ENCODE measurements at places on chromosomes 1 and 21.

GRCh38 chr1:61081686-61082310 lies 563 bp upstream of the NFIA start:
- no peak for DNase-seq

GRCh38 chr1:156705918-156706656 lies 704 bp upstream of the CRABP2 start:
- peak; percentile 49 for DNase-seq

DNA sequence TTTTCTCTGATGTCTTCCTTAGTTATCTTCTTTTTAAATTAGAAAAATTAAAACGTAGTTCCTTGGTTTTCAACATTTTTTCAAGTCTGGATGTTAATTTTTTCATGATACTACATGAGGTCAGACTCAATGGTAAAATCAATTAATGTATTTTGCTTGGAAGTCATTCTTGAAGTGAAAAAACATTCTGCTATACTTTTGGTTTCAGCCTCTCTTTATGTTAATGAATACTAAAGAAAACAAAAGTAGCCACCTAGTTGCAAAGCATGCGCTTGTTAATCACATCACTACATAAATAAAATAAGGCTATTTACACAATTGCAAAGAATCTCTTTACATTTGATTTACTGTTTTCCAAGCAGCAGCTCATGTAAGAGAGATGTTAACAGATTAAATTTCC lies 170.4 kb downstream of the LIPI start:
- DNase-seq, result no peak

- DNase-seq, result no peak
These were observed 33.3 kb downstream of the MAEL start for GRCh38 chr1:167022384-167022783.

DNA sequence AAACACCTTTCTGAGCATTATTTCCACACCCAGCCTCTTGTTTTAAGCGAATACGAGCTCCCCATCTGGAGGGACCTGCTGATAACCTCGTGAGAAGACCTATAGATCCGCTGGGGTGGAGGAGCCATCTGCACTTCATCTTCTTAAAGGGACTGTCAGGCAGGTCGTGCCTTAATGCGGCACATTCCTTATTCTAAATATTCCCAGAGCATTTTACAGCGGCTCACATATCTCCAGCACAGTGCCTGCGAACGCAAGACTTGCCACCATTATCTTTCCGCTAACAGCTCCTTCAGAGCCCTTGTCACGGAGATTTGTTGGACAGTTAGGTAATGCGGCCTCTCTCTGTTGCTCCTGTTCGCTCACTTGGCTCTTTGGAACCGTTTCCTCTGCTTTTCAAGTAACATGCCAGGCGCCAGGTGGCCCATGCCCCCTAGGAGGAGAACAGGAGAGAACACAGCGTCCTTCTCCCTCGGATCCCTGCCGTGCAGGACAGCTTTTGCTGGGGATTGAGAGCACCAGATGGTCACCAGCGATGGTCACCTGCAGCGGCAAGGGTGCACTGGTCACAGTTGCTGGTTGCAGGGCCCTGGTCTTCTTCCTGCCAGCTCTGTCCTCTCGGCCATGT lies 162.4 kb downstream of the PGBD5 start:
- DNase-seq, result no peak

GRCh38 chr21:46674430-46675007 lies 39.0 kb downstream of the PRMT2 start:
- DNase-seq, result no peak

DNA sequence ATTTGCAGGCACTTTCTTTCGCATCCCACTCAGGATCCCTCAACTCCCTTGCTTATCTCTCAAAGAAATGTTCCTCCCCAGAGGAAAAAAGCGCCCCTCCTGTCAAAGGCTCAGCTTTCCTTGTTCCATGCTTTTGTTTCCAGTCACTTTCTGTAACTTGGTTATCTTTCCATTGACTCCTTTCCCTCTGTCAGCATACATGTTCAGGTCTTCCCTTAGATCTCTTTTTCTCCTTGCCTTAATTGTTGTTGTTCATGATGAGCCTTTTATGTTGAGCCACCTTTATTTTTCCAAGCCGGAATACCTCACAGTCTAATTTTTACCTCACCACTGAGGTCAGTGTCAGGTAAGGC lies 46.5 kb upstream of the PODN start:
- DNase-seq, result no peak

GRCh38 chr1:197356723-197357533 lies 88.9 kb downstream of the CRB1 start:
- DNase-seq, result no peak

DNA sequence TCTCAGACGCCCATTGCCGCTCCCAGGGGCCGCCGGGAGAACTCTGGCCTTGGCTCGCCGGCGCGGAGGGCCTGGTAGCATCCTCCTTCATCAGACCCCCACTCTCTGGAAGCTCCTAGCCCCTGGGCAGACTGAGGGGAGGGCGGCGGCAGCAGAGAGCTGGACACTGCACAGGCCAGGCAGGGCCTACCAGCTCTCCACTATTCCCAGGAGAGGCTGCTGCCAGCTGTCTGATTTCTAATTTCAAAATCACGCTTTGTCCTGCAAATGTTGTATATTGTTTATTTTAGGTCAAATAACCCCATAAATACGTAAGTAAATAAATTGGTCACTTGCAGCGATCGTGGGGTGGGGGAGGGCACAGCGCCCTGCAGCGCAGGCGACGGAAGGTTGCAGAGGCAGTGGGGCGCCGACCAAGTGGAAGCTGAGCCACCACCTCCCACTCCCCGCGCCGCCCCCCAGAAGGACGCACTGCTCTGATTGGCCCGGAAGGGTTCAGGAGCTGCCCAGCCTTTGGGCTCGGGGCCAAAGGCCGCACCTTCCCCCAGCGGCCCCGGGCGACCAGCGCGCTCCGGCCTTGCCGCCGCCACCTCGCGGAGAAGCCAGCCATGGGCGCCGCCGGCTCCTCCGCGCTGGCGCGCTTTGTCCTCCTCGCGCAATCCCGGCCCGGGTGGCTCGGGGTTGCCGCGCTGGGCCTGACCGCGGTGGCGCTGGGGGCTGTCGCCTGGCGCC lies at the start of gene MTARC1:
TSS of gene MTARC1 (plus strand) at position 577 of the 732 bp plus-strand sequence. CDS start at position 609, 32 bp downstream.
- DNase-seq, result no peak

DNA sequence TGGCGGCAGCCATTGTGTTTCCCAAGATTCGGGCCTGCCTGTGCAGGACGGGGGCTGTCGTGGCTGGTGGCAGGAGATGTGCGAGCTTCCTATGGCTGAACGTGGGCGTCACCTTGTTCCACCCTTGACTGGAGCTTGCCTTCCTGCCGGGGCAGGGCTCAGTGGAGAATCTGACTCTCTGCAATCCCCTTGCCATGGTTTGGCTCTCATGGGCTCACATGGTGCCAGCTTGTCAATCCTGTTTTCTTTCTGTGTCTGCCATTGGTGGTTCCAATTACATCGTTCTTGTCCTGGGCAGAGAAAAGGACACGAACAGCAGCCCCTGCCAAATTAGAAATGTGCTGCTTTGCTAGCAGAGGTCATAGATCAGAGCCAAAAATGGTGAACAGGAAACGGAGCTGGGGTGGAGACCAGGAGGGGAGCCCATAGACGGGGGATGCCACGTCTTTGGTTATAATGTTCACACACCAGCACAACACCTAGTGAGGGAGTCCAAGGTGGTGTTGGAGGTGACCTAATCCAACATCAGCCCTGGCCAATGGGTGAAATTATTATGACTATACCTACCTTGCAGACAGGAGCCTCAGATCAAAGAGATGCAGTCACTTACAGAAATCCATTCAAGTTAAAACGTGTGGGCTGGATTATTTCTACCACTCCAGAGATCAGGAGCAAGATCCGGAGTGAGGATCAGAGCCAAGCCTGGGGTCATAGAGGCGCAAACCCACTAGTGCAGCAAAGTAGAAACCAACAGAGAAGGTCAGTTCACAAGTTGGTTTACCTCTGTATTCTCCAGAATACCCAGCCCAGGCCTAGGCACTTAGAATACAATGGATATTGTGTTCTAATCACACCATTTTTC lies 253.1 kb downstream of the SIPA1L2 start:
- no peak for DNase-seq

DNA sequence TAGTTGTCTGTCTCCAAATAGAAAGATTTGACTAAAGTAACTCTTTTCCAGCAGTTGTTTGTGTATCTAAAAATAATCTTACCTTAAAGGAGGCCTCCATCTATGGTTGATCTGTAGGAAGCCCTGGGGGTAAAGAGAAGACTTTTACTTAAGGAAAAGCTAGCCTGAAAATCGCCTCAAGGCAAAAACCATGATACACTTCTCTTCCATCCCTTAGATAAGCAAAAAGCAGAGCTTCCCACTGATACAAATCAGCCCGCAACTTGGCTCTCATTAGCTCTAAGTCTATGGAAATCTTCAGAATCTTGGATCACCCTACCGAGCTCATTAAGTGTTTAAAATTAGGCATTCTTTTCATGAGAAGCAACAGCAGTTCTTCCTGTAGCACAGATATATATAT lies 576.9 kb upstream of the PTBP2 start:
- DNase-seq, result no peak

- DNase-seq, result no peak
These were observed 53.3 kb downstream of the TIAM1 start for GRCh38 chr21:31290765-31291164.

GRCh38 chr1:147760481-147761260 lies at the start of gene GJA5:
TSS of gene GJA5 (minus strand) at chr1:147760602. CDS start at chr1:147759238, 1,364 bp downstream.
- DNase-seq, result no peak

GRCh38 chr1:198359024-198359653 lies 181.3 kb downstream of the ATP6V1G3 start:
- DNase-seq, result no peak

- DNase-seq, result no peak
These were observed 37.7 kb downstream of the SH3GLB1 start for GRCh38 chr1:86741947-86742572.

DNA sequence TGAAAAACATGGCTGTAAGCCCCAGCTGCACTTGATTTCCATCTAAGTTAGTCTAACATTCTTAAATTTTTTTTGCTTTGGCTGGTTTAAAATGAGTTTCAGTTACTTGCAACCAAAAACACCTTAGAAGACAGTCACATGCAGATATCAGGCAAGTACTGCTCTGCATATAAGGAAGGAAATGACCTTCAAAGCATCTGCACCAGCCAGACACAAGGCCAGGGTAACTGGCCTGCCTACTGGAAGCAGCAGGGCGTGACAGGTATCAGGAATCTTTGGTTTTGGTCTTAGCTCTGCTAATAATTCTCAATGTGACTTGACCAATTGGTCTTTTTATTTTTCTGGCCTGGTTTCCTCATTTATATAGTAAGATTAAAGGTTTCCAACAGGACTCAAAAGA lies 33.5 kb downstream of the SCYL3 start:
- DNase-seq, result no peak
